H54 (cell line): ENCODE measurements at places on chromosomes 4 and X.

DNA sequence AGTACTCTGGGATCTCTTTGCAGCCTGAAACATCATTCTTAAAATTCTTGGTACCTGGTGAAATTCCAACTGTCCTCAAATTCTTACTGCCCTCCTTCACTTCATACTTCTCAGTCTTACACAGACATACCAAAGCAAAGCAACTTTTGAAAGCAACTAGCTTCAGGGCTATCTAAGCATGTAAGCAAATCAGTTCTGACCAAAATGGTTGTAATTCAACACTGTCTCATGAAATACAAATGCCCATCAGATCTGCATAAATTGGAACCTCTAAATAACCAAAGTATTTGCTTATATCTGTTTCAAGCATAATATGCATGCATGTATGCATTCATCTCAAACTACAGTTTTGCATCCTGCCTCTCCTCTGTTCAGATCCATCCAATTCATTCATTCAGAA, 308.1 kb upstream of the PPARGC1A start:
- DNase-seq: no peak

DNA sequence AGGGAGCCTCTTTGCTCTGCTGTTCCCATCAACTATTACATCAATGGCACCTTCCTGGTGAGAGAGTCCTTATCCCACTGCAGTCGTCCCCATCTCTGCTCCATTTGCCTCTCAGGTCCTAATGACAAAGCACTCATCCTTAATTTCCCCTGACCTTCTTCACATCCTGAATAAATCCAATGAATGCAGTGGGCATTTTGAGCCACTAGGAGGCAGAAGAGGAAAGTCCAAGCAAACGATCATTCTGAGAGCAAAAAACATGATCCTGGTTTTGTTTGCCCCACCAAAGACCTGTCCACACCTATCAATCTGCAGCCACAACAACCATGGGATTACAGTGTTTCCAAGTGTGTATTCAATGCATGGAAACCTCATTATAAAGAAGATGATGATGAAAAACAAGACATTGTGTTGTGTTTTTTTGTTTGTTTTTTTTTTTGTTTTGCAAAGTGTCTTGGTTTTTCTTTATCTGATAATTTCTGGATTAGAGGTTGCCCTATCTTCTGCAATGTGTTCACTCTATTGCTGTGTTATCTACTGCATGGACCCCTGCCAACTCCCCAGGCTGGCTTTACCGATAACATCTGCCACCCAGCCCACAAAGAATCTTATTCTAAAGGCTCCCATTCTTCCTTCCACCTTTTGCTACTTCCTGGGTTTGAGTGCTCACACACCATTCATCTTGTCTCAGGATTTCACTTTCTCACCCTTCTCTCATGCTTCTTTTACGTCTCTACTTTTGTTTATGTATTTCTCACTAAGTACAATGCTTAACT, 207.2 kb downstream of the NLGN4X start:
- no peak for DNase-seq

GRCh38 chrX:124605511-124605910, 259.1 kb downstream of the SH2D1A start:
- DNase-seq: no peak

GRCh38 chr4:144738649-144739048, 92.7 kb downstream of the HHIP start:
- no peak for DNase-seq

GRCh38 chr4:141899103-141899502, 262.7 kb downstream of the IL15 start:
- DNase-seq: no peak

GRCh38 chr4:84492290-84492689, 6.8 kb downstream of the NKX6-1 start:
- no peak for DNase-seq

DNA sequence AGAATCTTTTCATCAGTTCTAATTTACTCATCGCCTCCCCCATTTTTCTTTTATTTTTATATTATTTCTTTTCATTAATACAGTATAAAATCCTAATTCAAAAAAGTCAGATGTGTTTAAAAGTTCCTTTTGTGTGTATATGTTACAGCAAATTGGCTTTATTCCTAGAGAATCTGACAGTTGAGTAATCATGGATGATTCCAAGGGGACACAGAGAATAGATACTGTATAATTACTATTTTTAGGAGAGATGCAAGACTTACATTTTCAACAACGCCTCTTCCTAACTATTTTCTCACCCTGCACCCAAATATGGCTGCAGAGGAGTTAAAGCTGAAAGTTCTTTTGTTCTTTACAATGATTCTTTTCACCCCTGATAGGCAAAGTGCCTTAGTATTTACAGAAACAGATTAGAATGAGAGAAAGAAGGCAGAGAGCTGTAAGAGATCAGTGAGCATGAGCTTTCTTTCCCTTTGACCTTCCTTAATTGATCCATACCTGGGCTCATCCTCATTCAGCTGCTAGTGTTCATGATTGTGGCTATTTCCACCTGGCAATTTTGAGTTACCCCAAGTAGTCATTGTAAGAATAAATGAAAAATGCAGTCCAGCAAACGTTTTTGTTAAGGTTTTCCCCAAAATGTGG, 210.8 kb downstream of the SLC4A4 start:
- no peak for DNase-seq

- DNase-seq: no peak
Measured at GRCh38 chr4:102647117-102647516, 113.7 kb downstream of the MANBA start.

GRCh38 chr4:81688085-81688484, 216.4 kb upstream of the RASGEF1B start:
- no peak for DNase-seq

DNA sequence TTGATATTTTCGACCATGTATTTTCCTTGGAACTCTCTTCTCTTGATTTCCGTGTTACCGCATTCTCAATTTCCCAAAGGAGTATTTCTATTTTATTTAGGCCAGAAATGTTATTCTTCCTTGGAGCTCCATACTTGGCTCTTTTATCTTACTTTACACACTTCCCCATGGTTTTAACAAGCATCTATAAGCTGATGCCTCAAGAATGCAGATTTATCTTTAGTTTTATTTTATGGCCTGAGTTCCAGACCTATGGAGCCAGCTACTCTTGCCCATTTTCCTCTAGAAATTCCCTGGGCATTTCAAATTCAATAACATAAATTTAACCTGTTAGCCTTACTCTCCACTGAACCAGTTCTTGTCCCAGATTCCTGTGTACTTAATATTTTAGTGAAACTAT, 43.7 kb downstream of the SULT1E1 start:
- no peak for DNase-seq

DNA sequence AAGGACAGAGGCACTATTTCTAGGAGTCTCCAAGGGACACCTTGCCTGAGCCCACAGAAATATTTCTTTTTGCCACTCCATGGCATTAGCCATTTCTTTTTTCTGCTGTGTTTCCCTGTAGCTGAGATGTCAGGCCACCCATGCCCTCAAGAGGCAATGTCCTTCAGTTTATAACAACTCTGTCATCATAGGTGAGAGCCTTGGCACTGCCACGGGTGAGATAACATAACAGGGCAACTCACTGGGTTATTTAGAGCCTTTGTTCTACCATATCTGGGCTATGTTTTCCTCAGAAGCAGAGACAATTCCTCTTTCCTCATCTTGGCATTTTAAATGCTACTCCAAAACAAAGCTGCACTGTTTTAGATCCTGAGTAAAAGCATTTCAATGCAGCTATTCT, 99.9 kb upstream of the MAOA start:
- no peak for DNase-seq

DNA sequence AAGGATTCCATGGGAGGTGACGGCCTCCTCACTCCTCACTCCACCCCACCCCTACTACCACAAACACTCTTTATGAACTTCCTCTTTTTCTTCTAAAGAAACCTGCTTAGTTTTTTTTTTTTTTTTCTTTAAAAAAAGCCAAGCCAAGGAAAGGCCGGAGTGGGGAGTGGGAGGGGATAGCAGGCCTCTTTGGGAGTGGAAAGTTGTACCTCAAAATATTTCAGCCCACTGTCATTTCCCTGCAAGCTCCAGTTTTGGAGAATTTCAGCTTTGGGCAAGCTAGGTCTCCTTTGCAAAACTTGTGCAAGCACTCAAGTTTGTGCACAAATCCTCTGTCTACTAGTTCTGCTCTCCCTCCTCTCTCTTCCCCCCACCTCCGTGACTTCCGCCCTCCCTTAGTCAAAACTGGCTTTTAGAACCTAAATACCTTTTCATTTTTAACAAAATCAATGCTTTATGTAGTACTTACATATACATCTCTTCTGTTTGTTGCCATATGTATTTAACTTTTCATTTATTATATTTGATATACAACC, 512 bp upstream of the ANTXR2 start:
- DNase-seq: no peak

- no peak for DNase-seq
Measured at GRCh38 chr4:132691668-132692067, 457.4 kb upstream of the PCDH10 start.

DNA sequence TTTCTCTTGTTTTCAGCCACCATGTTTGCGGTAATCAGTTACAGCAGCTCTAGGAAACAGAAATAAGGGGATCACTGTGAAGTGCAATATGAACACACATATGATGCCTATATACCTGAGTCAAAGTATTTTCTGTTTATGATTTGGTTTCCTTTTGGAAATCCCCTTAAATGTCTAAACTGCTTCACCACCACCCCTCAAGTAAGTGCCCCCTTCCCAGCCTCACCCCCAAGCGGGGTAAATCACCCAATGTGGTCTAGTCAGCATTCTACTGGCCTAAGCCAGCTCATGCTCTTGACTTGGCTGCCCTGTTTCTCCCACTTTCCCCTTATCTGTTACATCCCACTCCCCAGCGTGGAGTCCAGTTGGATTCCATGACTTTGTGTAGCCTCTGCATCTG, 176.5 kb downstream of the QDPR start:
- no peak for DNase-seq

DNA sequence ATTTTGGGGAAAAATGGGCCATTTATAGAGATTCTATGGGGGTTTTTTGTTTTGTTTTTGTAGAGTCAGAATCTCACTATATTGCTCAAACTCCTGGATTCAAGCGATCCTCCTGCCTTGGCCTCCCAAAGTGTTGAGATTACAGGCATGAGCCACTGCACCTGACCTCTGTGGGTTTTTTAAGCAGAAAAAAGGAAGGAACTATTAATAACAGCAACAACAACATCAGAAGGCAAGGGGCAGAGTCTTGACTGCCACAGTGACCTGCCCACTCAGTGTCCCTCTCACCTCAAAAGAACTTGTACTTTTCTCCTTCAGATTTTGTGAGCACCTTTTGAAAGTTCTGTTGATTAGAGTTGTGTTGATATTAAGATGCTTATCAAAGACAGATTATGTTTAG, 48.1 kb downstream of the FNIP2 start:
- no peak for DNase-seq

- no peak for DNase-seq
Measured at GRCh38 chr4:140297221-140297570, 76.2 kb upstream of the SCOC start.

DNA sequence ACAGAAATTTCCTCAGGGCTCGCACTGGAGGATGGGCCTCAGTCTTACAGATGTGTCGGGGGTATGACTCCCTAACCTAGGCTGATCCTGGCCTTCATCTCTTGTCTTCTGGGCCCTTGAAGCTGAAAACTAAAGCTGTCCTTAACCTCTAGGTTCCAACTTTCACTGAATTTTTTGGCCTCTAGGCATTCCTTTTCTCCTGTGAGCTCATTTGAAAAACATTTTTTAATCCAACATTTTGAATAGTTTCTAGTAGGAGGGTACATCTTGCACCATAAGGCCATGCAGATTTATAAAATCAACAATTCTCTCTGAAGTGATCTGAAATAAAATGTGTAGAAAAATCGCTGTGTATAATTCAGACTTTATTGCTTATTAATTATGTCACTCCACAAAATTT, 19.7 kb downstream of the RWDD4 start:
- DNase-seq: no peak

DNA sequence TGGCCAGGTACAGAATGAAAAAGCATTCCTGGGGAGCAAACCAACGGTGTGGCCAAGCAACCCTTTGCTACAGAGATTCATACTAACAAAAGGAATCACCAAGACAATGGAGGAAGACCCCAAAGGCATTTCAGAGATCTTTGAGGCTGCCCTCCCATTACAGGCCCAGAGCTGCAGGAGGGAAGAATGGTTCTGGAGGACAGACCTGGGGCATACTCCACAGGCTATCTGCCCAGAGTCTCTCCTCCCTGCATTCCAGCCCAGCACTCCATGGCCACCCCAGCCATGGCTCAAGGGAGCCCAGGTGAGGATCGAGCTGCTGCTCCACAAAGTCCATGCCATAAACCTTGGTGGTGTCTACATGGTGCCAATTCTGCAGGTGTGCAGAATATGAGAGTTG, 81.9 kb downstream of the ATP11C start:
- DNase-seq: no peak

GRCh38 chr4:19193274-19193981, 1058.3 kb upstream of the SLIT2 start:
- no peak for DNase-seq

- no peak for DNase-seq
Measured at GRCh38 chr4:159019356-159019755, 83.5 kb upstream of the RAPGEF2 start.

DNA sequence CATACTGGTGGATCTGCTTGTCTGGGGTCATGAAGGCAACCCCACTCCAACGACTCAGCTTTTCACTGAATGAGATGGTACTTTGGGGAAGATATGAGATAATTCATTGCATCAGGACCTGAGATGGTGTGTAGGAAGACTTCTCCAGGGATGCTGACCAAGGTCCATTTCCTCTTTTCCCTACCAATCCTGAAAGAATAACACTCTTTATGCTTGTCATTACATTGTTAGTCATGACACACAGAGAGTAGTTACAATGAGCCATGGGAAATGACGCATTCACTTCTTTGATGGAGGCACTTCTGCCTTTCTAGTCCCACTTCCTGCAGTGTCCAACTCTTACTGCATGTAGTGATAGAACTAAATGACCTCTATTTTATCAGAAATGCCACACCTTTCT, 58.6 kb downstream of the AREG start:
- DNase-seq: peak; percentile 4

- no peak for DNase-seq
Measured at GRCh38 chrX:106726485-106727437, at the start of gene RNF128. RNF128 (plus strand) TSS chrX:106726701; CDS start chrX:106726914, 213 bp downstream.

- DNase-seq: no peak
Measured at GRCh38 chrX:40174001-40174853, 76.5 kb upstream of the BCOR start.

DNA sequence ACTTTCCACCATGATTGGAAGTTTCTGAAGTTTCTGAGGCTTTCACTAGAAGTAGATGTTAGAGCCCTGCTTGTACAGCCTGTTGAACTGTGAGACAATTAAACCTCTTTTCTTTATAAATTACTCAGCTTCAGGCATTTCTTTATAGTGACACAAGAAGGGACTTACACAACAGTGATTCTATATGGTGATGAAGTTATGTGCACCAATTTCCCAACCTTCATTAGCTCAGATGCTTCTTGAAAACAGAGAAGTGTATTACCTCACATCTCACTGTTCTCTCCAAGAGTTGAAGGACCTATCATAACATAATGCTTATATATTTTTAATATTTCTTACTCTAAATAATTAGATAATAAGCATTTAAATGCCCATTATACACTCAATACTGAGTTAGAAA, 202.1 kb upstream of the ANXA10 start:
- no peak for DNase-seq

DNA sequence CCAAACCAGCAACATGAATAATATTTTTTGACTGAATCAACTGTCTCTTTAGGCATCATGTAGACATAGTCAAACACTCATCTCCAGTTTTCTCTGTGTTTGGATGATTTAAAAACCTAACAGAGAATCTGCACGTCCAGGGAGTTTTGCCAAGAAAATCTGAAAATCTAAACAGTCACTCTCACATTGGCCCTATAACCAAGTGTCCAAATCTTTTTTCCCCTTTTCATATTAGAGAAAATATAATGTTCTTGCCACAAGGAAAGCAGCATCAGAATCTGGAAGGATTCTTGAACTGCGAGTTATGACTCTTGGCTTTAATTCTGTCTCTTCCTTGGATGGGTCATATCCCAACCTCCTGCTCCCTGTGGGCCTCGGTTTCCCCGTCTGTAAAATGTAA, 8.8 kb upstream of the CHRDL1 start:
- no peak for DNase-seq
